ENCODE measurements at places on chromosomes 13 and 19.
A peak's percentile ranks its signal among the peaks of the same experiment; 100 is the strongest.

GRCh38 chr13:93248627-93249047, 22.0 kb downstream of the GPC6 start:
- DNase-seq, result peak; percentile 83

- no peak for DNase-seq
Measured at GRCh38 chr19:5326986-5327623, 13.5 kb downstream of the PTPRS start.

GRCh38 chr13:73228546-73228945, 169.7 kb downstream of the KLF5 start:
- no peak for DNase-seq

- no peak for DNase-seq
Measured at GRCh38 chr19:33701565-33701964, 79.8 kb downstream of the CHST8 start.

DNA sequence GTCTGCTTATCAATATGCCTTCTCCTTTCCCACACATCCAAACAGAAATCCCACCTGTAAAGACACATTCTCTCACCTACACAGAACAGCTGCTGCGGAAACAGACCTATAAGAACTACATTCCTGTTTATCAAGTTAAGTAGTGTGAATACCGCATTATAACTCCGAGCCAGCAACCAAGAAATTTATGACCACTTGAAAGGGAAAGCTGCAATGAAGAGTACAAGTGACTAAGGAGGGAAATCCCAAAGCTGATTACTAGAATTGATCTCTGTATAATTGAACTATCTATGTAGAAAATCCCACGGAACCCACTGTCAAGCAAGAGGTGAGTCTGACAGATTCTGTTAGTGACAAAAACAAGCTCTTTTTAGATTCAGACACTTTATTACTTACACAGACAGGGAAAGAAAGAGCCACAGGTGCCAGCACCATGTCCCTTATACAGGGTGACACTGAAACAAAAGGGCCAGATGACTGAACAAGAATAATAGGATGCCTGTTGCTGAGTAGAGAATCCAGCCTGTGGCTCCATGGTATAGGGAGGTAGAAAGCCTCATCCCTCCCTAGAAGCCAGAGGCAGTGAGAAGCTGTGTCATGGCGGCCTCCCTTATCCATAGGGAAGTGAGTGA, 1.6 kb upstream of the IGFL4 start:
- no peak for DNase-seq

DNA sequence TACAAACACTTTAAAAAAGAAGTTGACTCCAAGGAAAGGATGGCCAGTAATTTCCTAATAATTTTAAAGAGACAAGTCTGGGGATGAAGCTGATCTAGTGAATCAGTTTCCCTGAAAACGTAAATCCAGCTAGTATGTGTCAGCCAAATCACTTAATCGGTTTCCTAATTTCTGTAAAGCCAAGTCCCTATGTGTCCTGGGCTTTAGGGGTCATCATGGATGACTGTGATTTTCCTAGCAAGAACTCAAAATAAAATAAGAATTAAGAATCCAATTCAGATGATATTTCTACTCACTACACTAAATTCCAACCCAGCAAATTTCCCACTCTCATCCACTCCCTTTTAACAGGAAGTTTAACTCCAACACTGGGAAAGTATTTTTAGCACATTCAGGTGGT, 35.9 kb downstream of the ELF1 start:
- DNase-seq, result no peak

DNA sequence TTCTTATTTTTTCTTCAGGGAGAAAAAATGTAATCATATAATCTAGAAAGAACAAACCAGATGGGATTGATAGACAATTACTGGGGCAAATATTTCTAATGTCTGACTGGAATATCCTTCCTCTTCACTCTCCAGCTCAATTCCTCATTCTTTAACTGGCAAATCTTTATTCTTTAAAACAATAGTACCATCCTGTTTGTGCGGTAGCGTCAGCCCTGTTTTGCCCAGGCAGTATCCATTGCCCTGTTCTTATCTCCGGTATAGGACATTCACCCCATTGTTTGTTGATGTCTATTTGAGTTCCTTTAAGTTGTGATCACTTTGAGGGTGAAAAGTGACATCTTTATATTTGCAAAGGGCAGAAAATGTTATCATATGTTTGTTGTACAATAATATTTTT, 185.4 kb downstream of the POSTN start:
- no peak for DNase-seq

DNA sequence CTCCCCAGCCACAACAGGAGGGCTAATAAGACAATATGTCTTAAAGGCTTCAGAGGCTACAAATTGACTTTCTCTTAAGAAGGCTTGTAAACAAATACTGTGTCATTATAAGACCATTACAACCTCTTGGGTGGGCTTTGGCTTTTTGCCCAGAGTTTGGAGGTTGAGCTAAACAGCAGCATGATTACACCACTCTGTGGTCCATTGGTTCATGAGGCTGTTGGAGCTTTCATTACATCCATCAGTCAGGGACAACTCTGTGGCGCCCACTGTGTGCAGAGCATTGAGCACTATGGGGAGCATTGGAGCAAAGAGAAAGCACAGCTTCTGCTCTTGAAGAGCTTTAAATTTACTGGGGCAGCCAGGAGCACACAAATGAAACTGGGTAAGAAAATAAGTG, 75.9 kb downstream of the TNFSF11 start:
- peak; percentile 10 for DNase-seq

GRCh38 chr19:28874742-28875141, 338.2 kb downstream of the UQCRFS1 start:
- DNase-seq, result no peak

- no peak for DNase-seq
Measured at GRCh38 chr13:76929320-76929719, 19.0 kb upstream of the ACOD1 start.

DNA sequence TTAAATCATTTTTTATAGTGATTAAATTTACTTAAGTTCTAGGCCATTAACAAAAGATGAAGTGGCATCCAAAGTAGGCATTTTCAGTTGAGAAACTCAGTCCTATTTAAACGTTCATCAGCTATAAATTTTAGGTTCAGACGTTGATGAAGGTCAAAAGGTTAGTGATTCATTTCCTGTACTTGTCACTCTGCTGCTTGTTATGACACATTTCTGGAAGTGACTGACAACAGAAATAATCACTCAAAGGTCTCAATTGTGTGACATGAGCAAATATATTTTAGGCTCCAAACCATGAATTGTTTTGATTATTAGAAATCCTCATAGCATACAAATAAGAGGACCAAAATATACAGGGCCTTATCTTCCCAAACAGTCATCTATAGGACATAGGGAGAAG, 10.3 kb upstream of the EDNRB start:
- no peak for DNase-seq

DNA sequence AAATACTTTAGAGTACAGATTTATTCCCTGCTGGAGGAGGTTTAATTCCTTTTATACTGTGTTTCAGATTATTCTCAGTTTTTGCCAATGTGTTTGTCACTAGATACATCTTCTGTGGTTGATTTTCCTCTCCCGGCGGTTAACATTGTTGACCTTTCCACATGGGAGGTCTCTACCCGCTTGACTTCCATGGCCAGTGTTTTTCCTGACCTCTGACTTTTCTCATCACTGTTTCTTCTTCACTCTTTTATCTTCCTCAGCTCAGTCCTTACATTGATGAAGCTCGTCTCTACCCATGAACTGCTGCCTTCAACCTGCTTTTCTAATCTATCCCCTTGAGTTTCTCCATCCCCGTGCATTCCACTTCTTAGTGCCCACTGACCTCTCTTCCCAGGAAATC, 517.4 kb downstream of the GPC6 start:
- DNase-seq, result no peak

GRCh38 chr13:50408068-50408467, 392.8 kb downstream of the KCNRG start:
- no peak for DNase-seq

All from BE2C (cell line).